ENCODE measurements at places on chromosomes 3 and 15.

DNA sequence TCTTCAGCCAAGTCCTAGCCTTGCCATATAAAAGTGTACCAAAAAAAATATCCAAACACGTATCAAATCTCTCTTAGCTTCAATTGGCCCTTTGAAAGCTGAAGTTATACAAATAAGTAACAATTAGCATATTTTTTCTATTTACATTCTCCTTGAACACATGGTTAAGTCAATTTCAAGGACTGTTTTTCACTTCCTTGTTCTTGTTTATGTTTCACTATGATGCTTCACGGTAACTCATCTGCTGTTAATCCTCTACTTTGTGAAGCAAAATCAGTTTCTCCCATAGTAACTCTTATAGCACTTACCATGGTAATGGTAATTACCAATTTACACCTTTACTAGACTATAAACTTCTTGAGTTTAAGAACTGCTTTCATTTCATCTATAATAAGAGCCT is 10.6 kb upstream of the SPRED1 start:
- no peak for DNase-seq

- no peak for DNase-seq
Measured at GRCh38 chr15:90845201-90845949, 23.0 kb upstream of the FURIN start.

DNA sequence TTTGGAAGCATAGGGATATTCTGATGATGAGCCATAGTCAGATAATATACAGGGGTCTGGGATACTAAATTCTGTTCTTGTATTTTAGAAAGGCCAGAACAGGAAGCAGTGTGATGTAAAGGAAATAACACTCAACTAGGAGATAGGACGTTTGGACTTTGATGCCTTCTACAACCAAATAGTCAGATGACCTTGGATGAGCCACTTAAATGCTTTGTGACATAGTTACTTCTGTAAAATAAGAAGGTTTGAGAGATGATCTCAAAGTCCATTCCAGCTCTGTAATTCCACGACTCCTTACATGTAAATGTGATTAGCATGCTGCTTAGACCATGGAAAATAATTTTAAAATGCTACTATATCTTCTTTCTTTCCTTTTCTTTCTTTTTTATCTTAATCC is 29.5 kb upstream of the CCDC54 start:
- no peak for DNase-seq

DNA sequence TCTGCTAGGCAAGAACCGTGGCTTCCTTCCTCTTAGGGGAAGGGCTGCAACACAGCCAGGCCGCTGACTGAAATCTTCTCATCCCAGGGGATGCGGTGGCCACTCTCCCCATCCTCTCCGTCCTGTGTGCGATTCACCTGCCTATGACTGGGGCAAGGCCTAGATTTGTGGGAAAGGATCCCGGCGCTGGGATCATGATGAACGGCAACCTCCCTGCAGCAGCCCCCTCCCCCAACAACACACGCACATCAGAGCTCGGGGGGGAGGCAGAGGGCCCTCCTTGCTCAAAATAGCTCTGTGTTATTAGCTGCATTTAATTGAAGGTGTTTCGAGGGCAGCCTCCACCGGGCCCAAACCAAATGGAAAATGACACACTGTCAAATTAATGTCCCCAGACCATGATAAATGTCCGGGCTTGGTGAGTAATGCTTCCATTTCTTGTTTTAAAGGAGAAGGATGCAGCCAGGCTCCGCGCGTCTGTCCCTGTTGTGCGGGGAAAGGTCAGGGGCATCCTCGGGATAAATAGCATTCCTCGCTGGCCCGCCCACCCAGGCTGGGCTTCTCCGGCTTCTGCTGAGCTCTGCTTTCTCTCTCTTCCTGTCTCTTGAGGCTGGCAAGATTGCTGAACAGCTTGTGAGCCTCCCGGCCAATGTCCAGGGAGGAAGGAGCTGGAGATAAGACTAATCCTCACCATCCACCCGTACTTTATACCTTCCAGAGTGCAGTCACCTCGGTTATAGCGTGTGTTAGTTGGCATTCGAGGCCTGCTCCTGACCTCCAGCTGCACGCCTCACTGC is 56.4 kb upstream of the TLE3 start:
- no peak for DNase-seq

GRCh38 chr3:65796676-65797075 is 242.0 kb downstream of the MAGI1 start:
- no peak for DNase-seq

DNA sequence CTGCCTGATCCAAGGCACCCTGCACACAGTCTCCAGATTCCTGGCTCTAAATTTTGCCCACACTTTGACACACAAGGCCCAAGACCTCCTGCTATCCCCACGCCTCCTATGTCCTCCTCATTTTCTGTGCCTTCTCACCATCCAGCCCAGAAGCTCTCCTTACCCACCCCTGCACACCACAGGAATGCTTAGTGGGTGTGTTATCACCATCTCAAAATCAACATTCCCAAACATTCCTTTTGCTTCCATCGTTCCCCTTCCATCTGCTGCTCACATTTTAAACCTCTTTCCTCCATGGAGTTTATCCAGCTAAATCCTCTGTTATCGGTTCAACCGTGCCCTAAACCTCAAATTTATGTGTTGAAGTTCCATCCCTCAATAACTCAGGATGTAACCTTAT is 43.9 kb downstream of the DGKG start:
- DNase-seq, result no peak

DNA sequence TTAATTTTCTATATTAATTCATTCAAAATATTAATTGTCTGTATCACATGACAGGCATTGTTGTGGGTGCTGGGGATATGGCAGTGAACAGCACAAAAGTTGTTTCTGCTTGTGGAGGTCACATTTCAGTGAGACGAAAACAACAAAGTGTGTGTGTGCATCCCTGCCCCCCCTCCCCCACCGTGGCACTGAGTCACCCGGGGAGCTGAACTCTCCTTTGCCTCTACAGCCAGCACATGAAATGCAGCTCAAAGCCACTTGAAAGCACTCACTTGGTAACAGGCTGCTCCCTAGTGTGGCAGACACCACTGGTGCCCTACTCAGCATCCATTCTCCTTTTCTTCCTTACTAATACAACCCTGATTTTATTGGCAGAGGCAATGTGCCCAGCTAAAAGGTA is 16.9 kb upstream of the SCAMP5 start:
- DNase-seq, result peak; percentile 6

- DNase-seq, result no peak
Measured at GRCh38 chr15:79562899-79563298, 130.8 kb downstream of the MINAR1 start.

DNA sequence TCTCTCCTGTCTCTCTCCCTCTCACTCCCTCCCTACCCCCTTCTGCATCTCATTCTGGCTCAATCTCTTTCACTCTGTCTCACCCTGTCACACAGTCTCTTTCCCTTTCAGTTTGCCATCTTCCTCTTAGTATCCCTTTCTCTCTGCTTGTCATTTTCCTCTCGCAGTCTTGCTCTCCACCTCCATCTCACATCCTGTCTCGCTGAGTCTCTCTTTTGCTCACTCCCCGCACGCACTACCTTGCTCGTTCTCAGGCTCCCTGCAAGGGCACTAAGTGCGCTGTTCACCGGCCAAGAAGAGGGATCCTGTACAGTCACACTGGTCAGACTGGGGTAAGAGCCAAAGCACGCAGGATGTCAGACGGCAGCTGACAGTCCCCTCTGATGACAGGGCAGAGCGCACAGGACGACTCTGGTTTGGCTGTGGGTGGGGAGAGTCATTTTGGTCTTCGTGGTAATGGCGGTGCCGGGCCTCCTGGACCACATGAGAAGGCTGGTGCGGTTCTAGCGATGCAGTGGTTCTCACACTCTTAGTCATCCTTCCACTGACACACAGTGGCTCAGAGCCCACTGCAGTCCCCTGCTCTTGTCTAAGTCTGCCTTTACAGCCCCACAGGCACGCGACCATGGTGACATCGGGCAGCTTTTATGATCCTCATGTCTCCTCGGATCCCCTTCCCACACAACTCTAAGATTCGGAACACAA is 356.8 kb downstream of the FOXP1 start:
- no peak for DNase-seq

DNA sequence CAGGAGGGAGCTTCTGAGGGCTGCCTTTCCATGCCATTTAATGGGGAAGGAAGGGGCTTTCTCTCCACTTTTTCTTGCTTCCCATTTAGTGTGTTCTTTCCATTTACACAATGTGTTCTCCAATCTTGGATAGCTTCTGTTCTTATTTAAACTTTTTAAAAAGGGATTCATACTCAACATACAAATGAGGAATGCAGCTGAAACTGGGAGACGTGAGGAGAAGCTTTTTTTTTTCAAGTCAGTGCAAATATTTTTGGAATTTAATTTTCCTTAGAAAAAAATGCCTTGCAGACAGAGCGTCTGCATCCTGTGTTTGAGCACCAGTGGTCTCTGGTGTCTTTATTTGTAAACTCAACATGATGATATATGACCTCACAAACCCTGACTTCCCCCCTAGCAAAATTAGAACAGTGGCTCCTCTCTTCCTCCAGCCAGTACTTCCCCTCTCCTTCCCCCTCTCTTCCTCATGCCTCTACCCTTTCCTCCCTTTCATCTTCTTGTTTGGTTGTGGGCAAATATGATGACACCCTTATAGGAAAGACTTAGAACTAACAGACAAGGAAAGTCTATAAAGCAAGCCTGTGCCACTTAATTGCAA is 48.1 kb upstream of the PCSK6 start:
- no peak for DNase-seq

GRCh38 chr3:32399030-32399620 is 7.5 kb downstream of the CMTM7 start:
- DNase-seq, result no peak

- no peak for DNase-seq
Measured at GRCh38 chr15:66452971-66453580, 44.5 kb downstream of the SNAPC5 start.

GRCh38 chr3:31092748-31093589 is 198.5 kb upstream of the GADL1 start:
- no peak for DNase-seq

DNA sequence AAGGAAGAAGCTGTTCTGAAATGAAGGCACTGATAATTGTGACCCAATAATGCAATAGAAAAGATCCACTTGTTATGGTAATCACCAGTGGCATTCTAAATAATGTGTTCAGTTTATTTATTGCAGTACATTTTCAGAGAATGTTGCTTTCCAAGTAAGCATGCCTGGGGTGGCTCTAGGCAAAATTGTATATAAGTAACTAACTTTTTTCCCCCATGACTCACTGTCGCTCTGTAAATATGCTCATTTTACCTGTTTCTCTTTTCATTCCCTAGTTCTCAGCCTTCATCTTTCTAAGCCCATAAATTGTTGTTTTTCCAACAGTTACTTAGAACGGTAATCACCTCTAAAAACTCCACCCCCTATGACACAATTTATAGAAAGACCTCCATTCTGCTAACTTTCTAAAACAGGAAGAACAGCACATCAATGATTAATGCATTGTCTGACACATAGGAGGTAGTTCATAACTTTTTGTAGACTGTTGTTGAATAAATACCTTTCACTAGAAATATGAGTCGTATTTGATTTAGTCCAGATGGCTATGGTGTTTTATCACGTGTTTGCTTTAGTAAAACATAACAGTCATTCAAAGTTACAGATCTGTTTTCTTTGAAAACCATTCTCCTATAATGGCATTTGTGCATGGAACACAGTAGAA is 143.1 kb downstream of the LSAMP start:
- DNase-seq, result no peak

DNA sequence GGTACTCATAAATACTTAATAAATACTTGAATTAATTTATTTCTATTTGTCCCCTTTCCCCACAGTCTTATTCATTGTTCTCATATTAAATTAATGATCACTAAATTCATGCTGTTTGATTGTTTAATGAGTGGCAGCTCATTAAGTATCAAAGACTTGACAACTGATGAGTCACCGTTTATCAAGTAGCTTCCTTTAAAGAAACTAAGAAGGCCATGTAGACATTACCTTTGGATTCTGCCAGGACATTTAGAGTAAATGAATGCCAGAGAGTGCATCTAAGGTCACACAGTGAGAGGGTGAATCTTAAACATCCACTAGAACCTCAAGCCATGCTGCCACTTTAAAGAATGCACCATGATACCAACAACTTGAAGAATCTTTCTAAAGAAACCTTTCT is 23.9 kb downstream of the ZBED2 start:
- DNase-seq, result no peak

All from NCI-H1694 treated with DMSO at 0.1 percent for 48 hours (cell line).